Jurkat, Clone E6-1 (cell line): ENCODE measurements at places on chromosomes 2 and 18.

DNA sequence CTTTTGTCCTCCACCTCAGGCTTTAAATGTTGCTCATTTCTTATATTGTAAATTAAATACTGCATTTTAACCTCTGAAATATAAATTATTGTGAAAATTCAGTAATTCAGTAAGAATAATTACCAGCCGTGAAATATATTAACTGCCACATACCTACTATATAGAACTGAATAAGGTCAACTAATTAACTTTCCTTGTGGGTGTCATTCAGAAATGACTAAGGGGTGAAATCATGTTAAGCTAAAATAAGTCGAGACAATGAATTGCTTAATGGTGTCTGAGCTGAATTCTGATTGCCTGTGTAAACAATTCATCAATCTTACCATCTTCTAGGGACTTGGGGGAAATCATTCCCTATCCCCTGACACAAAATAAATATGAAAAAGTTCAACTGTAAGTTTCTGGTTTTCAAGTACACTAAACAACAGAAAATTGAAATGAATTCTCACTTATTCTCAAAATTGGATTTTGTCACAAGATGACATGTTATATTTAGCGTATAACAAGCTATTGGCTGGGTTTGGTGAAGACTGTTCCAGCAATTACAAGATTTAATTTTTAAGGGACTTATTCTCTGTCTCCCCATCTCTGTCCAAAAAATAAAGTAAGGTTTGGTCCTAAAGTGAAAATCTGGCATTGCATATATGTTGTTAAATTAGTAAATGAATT is 255.1 kb downstream of the METTL4 start:
- no peak for DNase-seq

- DNase-seq, result no peak
These were observed 76.8 kb downstream of the ZNF407 start for GRCh38 chr18:74674487-74674886.

DNA sequence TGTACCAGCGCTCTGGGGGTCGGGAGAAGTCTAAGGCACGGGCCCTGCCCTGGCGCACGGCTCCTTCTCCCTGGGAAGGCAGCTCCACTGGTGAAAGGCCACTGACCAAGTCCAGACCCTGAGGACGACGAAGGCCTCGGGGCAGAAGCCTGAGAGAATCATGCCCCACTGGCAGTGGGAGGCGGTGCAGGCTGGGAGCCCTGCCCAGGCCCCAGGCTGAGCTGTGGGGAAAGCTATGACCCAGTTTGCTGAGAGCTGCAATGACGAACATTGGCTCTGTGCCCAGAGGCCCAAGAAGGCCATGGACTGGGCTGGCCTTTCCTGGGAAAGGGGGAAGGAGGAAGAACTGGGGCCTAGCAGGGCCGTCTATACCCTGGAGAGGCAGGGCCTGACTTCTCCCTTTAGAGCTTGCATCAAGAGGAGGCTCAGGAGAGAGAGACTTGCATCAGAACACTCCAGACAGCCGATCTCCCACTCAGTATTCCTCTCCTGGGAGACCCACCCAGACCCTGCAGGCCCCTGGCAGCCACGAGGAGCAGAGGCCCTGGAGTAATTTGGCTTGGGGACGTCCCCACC is 32.9 kb downstream of the HS1BP3 start:
- DNase-seq, result no peak

DNA sequence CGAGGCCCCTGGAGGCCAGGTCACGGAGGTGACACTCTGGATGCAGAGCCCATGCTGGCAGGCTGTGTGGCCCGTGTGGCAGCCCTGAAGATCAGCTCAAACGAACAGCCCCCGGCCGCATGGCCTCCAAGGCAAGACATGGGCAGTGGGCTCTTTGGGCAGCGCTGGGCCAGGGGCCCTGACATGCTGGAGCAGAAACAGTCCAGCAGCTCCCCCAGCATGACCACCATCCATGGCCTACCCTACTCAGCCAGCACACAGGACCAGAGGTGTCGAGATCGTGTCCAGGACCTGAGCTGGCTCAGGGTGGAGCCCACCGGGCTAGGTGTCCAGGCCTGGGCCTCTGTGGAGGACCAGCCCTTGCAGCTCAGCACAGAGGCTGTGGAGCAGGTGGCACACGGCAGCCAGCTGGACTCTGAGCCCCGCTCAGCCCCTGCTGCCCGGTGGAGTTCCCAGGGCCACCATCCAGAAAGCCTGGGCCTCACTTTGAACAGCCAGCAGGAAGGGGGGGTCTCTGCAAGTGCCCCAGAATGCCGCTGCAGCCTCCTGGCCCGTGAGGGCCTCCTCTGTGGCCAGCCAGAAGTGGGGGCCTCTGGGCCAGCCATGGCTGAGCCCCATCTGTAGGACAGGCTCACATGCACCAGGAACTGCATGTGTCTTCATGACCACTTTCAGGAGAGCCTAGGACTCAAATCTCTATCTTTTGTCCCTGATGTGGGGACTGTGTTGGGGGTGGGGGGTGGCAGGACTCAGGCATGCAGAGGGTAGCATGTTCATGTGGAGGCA is 8.9 kb downstream of the AMER3 start:
- DNase-seq, result no peak

GRCh38 chr18:39454866-39455265 is 1889.3 kb upstream of the CELF4 start:
- no peak for DNase-seq

GRCh38 chr2:105522645-105523044 is 123.8 kb upstream of the FHL2 start:
- no peak for DNase-seq

- no peak for DNase-seq
These were observed 10.1 kb downstream of the DTNA start for GRCh38 chr18:34720220-34720619.

DNA sequence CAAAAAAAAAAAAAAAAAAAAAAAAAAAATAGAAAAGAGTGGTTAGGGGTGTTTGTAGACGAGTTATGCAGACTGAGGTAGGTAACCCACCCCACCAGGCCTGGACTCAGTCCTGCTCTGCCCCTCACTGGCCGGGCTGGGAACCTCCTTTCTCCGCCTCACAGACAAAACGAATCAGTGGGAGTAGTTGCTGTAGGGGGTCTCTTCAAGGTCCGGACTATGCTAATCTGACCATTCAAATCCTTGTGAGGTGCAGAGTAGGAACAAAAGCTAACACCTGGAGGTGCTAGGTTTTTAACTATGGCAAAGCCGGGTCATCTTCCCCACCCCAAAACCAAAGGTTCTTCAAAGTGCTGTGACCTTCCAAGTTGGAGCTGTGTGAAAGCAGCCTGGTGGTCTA is 223.7 kb downstream of the SLC4A3 start:
- no peak for DNase-seq

- DNase-seq, result no peak
These were observed 72.5 kb upstream of the SMAD2 start for GRCh38 chr18:48002933-48003365.

DNA sequence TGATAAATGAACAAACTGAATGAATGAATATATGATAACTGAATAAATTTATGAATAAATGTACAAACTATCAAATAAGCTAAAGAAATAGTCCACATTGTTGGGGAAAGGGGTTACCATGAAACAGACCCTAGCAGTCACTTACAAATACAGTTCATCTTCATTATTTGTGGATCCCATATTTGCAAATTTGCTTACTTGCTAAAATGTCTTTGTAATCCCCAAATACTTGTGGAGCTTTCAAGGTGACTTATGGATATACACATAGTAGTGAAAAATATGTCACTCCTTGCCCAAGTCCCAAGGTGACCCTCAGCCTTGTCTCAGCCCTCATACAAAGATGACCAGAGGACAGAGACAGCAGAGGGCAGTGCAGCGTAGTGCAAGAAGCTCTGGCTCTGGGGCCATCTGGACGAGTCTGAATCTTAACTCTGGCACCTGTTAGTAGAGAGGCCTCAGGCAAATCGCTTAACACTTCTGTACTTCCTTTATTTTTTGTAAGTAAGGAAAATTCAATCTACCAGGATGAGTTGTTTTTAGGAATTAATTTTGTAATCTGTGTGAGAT is 3.1 kb downstream of the PAIP2B start:
- DNase-seq, result no peak

- no peak for DNase-seq
These were observed 44.9 kb downstream of the STK25 start for GRCh38 chr2:241463276-241464135.

DNA sequence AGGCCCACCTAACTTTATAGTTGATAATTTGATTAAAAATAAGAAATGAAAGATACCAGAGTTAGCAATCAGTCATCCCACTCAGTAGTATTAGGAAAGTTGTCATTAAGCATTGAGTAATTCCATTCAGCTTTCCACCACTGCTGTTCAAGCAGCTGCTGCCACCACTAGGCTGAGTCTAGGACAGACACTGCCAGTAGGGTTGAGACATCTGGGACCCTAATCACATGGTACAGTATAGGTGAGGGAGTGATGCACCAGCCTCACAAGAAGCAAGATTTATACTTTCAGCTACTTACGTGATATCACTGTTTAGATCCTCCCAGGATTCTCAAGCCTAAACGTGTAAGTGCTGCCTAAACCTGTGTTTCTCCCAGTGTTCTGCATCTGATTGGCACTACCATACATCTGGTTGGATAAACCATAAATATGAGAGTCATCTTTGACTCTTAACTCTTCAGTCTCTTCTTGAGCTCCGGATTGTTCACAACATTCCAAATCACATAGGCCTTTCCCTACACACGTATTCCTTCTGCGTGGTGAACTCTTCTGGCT is 3.2 kb downstream of the UBXN4 start:
- peak; percentile 60 for DNase-seq
